ENCODE measurements at places on chromosomes 2 and 18. TPM values are rescaled to one million over a fixed set of nuclear protein-coding genes. Genes with fewer than 3 reads are reported as not detected.

DNA sequence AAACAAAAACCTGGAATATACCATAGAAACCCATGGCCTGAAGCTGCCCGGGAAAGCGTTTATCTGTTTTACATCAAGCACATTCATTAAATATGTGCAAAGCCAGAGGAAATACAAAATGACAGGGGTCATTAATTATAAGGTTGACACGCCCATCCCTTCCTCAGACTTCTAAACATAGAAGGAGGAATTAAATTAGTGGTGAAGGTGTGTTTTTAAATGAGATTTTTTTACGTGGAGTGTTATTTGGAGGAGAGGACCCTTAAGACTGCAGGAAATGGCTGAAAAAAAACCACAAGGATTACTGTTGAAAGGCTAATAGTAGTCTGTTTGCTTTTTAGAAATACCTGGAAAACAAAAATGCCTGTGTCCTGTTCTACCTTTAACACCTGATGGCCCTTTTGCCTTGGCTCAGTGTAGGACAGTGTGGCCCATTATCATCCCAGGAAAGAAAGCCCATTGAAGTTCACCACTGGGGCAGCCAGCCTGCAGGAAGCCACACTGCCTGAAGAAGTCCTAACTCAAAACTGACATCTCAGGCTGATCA, 123.2 kb downstream of the EPHA4 start:
- H3K4me1 ChIP-seq: no peaks in the 10 kb centered on the region
- H3K27me3 ChIP-seq: no peaks in the 10 kb centered on the region
- H3K36me3 ChIP-seq: no peaks in the 10 kb centered on the region

DNA sequence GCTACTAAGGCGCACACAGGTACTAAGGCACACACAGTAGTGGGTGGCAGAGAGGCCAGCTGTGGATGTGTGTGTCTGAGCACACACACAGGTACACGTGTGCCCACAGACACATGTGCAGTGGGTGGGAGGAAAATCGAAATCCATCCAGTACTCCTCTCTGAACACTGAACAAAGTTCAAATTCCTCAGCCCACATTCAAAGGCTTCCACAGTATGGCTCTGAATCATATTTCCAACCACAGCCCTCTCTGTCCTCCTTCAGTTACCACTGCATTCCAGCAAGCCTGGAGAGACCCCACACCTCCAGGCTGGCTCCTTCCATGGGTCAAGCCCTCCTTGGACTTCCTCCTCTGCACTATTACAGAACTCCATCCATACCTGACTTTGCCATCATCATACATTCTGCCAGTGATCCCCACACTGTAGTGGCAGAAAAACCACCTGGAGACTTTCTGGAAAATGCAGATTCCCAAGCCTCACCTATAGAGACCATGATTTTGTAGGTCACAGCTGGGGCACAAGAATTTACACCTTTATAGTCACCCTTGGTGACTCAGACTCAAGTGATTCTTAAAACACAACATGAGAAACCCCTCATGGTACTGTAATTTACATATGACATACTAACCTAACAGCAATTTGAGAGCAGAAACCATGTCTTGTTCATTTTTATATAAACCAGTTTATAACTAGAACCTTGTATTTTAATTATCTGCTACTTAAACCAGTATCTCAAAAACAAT, 31.4 kb downstream of the EPG5 start:
- no peak overlapping the region for H3K27ac ChIP-seq
- no peak overlapping the region for H3K4me3 ChIP-seq
- no peaks in the 10 kb centered on the region for H3K36me3 ChIP-seq
- H3K27me3 ChIP-seq: no peaks in the 10 kb centered on the region

DNA sequence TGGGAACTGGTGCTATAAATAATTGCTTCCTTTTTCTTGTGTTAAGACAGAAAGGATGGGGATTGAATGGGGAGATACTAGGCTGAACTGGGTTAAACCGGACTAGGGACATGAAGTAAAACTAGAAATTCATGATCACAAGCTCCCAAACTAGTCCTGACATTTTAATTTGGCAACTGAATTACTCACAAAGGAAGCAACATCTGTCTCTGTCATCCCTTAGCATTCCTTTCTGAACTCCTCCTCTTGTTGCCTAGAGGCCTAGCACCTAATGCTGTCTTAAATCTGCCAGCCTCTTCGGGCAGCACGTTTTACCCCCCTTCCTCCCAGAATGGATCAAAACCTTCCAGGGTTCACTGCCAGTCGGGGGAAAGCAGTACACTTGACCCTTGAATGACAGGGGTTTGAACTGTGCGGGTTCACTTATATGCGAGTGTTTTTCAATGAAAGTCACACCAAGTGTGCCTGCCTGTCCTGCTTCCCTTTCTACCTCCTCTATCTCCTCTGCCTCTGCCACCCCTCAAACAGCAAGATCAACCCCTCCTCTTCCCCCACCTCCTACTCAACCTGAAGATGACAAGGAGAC, 8.2 kb downstream of the KCTD1 start:
- no peaks in the 10 kb centered on the region for H3K4me1 ChIP-seq
- H3K36me3 ChIP-seq: no peaks in the 10 kb centered on the region

DNA sequence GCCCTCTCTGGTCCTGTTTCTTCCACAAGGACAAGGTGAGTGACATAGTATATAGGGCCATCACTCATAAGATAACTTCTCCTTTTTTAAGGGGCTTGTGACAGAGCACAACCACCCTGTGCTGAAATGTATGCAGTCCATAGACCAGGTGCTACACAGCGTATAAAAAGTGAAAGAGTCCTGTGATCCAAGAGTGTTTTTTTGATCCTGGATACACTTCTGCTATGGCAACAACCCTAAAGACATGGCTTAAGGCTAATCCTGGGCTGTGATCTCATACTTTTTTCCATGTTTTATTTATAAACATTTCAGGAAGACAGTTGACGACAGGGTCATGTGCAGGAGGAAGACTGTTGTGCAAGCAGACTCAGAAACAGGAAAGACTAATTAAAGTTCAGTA, 400.5 kb upstream of the TCF4 start:
- DNase-seq: no peak
- H3K36me3 ChIP-seq: no peaks in the 10 kb centered on the region
- H3K27me3 ChIP-seq: no peaks in the 10 kb centered on the region
- no peaks in the 10 kb centered on the region for H3K4me1 ChIP-seq
- no peak overlapping the region for H3K4me3 ChIP-seq

- no peaks in the 10 kb centered on the region for H3K4me1 ChIP-seq
- H3K4me3 ChIP-seq: no peak overlapping the region
- no peaks in the 10 kb centered on the region for H3K36me3 ChIP-seq
Measured at GRCh38 chr2:76599732-76600368, 889.1 kb upstream of the GCFC2 start.

- DNase-seq: no peak
- peaks cover 4% of the 10 kb centered on the region for H3K36me3 ChIP-seq
- no peak overlapping the region for H3K27ac ChIP-seq
Measured at GRCh38 chr2:24021122-24021998, 11.5 kb downstream of the MFSD2B start.

DNA sequence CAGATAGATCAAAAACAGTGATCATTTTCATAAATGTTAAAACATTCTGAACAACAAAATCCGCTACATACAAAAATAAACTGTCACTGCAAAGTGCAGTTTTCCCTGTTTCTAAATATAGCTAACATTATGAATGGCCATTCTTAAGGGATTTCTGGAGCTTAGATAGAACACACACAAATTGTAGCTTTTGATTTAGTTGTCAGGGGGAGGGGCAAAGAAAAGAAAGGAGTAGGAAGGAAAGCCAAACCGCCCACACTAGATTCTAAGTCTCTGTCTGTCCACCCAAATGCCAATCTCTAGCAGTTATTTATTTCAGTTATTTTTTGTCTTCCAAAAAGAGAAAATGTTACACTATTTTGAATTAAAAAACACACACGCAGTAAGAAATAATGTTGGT, 182.4 kb downstream of the CDH2 start:
- H3K4me3 ChIP-seq: no peak overlapping the region
- no peak for DNase-seq
- no peak overlapping the region for H3K27ac ChIP-seq

GRCh38 chr18:49655266-49656072, 93.6 kb downstream of the LIPG start:
- no peaks in the 10 kb centered on the region for H3K27me3 ChIP-seq
- H3K4me3 ChIP-seq: no peak overlapping the region
- no peaks in the 10 kb centered on the region for H3K36me3 ChIP-seq

DNA sequence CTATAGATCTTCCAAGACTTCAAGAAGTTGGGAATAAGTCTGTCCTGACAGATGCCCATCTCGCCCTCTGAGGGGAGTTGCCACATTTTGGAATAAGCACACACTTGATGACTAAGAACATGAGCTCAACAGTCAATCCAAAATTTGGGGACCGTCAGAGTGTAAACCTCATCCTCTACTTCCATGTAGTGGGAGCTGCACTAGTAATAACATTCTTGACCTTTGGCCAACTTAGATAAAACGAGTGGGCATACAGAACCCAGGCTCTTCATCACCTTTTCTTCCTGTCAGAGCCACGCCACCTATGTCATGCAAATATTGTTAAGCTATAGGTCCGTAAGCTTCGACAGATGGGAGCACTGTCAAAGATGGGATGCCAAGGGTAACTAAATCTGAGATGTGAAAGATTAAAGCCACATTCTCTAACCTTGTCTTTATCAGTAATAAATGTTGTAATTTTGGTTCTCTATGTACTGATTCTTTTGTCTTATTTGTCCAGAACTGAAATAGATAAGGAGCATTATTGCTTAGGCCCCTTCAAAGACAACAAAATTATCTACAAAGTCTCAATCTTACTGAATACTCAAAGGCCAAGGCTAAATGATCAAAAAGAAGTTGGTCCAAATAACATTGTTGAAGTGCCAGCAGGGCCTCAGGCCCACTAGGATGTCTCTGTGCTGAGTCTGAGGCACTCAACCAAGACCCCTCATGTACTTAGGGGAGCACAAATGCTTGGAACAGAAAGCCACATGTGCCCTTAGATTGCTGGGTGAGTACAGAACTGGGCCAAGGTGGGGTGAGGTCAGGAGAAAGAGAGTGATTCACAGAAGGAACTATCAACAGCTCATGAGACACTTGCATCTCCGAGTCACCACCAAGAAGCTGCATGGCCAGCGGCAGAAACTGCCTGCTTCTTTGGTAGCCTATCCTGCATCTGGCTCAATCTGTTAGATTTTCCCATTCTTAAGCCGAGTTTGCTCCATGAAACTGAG, 15.0 kb downstream of the CDH2 start:
- DNase-seq: no peak
- H3K4me1 ChIP-seq: peaks cover 2% of the 10 kb centered on the region
- no peaks in the 10 kb centered on the region for H3K36me3 ChIP-seq
- no peak overlapping the region for H3K4me3 ChIP-seq
- H3K27ac ChIP-seq: no peak overlapping the region
- no peaks in the 10 kb centered on the region for H3K27me3 ChIP-seq

GRCh38 chr2:54872780-54873179, 149.3 kb downstream of the EML6 start:
- no peaks in the 10 kb centered on the region for H3K4me1 ChIP-seq
- H3K27me3 ChIP-seq: no peaks in the 10 kb centered on the region
- no peaks in the 10 kb centered on the region for H3K36me3 ChIP-seq
- no peak for DNase-seq

GRCh38 chr2:50746526-50746925, 285.4 kb downstream of the NRXN1 start:
- no peaks in the 10 kb centered on the region for H3K4me1 ChIP-seq
- DNase-seq: no peak
- H3K27me3 ChIP-seq: no peaks in the 10 kb centered on the region
- H3K27ac ChIP-seq: no peak overlapping the region

GRCh38 chr2:175195012-175195411, 13.5 kb upstream of the ATP5MC3 start:
- H3K27ac ChIP-seq: no peak overlapping the region
- no peaks in the 10 kb centered on the region for H3K27me3 ChIP-seq
- DNase-seq: no peak
- no peaks in the 10 kb centered on the region for H3K36me3 ChIP-seq
- no peaks in the 10 kb centered on the region for H3K4me1 ChIP-seq
- H3K4me3 ChIP-seq: no peak overlapping the region

DNA sequence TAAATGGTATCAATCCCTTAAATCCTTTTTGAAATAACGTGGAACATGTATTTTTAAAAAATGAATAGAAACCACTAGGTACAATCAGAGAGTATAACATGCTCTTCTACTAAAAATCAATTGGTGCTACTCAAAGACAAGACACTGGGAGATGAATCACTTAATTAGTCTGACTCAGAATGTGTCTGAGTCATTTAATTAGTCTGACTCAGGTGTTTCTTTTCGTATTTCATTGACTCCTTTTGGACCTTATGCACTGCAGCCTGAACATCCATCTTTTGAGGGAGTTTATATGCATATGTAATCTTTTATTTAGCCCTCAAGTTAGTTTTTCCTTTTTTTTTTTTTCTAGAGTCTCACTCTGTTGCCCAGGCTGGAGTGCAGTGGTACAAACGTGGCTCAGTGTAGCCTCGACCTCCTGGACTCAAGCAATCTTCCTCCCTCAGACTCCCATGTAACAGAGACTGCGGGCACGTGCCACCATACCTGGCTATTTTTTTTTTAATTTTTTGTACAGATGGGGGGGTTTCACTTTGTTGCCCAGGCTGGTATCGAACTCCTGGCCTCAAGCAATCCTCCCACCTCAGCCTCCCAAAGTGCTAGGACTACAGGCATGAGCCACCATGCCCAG, 26.5 kb downstream of the PPP4R3B start:
- no peak for DNase-seq
- H3K36me3 ChIP-seq: no peaks in the 10 kb centered on the region
- no peaks in the 10 kb centered on the region for H3K27me3 ChIP-seq

DNA sequence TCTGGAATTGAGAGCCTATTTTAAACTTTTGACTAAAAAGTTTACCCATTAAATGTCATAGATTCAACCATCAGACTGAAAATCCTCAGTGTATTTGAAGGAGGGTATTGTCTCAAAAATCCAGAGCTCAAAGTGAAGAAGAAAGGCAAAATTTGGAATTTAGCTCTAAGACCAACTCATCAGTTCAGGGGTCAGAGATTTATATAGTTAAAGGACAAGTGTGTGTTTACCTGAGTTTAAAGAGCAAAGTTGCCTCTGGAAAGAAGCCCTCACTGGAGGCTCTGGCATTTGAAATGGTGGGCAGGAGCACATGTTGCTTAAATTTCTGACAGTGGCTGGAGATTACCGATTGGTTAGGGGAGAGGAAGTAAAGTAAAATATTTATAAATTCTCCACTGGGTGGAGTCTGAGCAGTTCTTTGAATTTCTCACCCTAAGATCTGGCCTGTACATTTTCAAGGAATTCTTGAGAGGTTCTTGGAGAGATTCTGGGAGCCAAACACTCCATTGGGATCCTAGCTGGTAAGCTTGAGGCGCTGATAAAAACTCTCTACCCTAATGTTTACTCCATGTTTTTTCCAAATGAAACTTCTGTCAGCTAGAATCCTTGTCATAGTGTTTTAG, at the start of gene KYNU:
Gene KYNU (plus strand): TSS at position 449 of the 623 bp plus-strand sequence. CDS start 7,704 bp downstream, outside the sequence.
- H3K36me3 ChIP-seq: no peaks in the 10 kb centered on the region
- no peak within 1 kb of the TSS for H3K4me3 ChIP-seq
- no peaks in the 10 kb centered on the region for H3K27me3 ChIP-seq
- no peak for DNase-seq

The LNPK gene
- 7.9 TPM for polyA plus RNA-seq

The GRP gene
- polyA plus RNA-seq: 18.3 TPM

The EVA1A gene
- 0.82 TPM for polyA plus RNA-seq

The SCYGR4 gene
- polyA plus RNA-seq: not detected

The UGT1A1 gene
- polyA plus RNA-seq: not detected

The EIPR1 gene
- polyA plus RNA-seq: 10.0 TPM

The MATN3 gene
- 1.9 TPM for polyA plus RNA-seq

Measured in aorta (tissue), 5 donors.